ENCODE measurements at places on chromosomes 6 and 20.

DNA sequence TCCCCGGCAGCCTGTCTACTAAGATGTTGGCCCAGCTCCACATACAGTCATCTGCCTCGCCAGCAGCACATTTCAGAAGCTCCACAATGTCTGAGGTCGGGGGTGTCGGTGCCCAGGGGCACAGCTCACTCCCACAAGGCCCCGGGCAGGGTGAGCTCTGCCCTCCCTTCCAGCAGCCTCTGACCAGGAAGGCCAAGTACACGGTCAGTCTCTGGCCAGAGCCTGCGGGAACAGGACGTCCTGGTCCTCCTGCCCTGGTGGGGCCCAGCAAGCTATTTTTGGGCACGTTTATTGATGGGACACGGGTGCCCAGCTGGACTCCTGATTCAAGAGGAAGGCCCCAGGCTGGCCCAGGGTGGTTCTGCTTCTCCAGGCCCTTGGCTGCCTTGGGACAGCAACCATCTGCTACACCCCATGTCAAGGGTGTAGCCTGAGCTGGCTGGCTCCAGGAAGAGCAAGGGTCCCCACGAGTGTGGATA is 114.9 kb upstream of the PTPN1 start:
- no peak for DNase-seq

DNA sequence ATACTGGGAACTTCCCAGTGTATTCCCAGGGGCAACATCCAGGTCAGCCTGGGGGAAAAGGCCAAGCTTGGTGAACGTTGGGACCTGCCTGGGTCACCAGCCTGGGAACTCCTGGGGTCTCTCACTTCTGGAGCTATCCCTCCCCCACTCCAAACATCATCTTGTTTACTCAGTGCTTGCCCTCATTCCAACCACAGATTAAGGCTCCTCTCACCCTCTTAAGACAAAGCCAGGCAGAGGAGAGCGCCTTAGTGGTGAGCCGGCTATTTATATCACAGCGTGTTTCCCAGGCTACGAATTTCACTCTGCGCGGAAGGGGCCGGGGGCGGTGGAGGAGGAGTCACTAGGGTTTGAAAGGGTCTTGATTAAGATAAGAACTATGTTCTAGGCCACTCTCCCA is 12.1 kb downstream of the PRPH2 start:
- no peak for DNase-seq

DNA sequence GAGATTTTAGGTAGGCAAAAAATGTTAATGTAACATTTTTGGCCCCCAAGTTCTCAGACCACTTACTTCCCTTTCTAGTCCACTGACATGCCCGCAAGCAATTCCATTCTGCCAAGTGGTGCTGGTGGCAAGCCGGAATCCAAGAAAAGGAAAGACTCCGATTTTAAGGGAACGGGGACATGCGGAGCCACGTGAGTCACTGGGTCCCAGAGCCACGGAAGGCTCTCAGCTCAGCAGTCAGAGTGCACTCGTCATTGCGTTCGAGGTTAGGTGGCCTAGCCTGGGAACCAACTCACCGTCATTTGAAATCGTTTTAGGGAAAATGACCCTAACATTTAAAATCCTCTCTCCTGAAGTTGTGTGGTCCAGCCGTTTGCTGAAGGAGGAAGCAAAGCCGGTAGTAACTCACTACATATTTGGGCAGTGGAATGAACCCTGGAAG is 711 bp upstream of the SIRT5 start:
- no peak for DNase-seq

- no peak for DNase-seq
Measured at GRCh38 chr6:34172961-34173775, 27.3 kb upstream of the GRM4 start.

DNA sequence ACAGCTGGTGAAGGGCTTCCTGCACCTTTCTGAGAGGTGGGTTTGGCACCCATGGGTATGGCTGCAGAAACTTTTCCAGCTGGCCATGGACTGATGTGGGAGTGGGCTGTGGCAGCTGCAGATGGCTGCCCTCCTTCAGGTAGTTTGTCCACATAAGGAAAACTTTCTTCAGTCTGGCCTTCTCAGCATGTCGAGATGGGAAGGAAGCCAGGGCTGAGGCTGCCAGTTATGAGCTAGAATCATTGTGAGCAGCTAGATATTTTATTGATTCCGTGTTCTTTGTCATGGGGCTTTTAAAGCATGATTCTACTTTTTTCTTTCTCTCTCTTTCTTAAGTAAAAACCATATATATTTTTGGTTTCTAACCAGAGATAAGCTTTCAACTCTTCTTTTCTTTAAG is 16.6 kb downstream of the NKX2-4 start:
- DNase-seq = no peak

DNA sequence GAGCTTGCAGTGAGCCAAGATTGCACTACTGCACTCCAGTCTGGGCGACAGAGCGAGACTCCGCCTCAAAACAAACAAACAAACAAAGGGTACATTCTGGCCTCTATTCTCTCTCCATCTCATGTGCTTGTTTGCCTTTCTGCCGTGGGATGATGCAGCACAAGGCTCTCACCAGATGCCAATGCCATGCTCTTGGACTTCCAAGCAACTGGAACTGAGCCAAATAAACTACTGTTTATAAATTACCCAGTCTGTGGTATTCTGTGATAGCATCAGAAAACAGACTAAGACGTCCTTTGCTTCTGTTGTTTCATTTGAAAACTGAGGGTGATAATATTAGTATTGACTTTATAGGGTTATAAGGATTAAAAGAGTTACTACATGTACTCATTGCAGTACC is 3.6 kb upstream of the BRD2 start:
- DNase-seq = no peak

DNA sequence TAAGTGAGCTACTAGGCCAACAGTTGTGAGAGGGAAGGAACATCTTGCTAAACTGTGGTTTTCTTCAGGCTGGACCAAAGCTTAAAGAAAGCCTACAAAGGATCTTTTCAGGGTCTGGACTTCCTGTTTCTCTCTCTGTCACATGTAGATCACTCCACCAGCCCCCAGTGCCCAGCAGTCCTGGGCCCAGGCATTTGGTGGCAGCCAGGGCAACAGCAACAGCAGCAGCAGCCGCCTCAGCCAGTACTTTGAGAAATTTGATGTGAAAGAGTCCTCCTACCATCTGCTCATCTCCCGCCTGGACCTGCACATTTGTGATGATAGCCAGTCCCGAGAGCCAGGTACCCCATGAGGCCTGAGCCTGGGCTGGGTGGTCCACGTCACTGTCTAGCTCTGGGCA is 44.1 kb downstream of the BLTP3A start:
- DNase-seq = no peak

GRCh38 chr6:85754894-85755293 is 112.2 kb upstream of the SYNCRIP start:
- DNase-seq = no peak

DNA sequence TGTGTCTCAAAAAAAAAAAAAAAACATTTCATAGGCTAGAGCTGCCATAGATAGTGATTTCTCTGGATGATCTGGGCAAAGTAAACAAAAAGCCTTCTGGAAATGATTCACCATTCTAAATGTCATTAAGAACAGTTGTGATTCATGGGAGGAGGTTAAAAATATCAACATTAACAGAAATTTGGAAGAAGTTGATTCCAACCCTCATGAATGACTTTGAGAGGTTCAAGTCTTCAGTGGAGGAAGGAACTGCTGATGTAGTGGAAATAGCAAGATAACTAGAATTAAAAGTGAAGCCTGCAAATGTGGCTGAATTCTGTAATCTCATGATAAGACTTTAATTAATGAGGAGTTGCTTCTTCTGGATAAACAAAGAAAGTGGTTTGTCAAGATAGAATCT is 26.8 kb upstream of the MMP24 start:
- no peak for DNase-seq

DNA sequence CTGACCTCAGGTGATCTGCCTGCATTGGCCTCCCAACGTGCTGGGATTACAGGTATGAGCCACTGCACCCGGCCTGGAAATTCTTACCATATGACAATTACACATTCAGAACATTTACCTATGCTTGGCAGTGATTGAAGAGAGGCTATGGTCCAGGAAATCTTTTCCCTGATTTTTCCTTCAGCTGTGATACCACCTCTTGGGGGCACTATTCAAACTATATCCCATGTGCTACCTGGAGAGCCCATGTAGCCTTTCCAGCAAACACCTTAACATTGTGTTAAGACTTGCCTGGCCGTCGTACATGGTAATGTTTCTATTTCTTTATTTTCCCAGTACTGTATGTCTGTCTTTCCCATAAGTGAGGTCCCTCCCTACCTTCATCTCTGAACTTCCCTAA is 61.7 kb upstream of the C20orf144 start:
- DNase-seq = no peak

Data from NCI-H1105 (cell line).